Mesothelial cell of epicardium (in vitro differentiated cells): ENCODE measurements at places on chromosomes 7 and 10. TPM values are rescaled to one million over a fixed set of nuclear protein-coding genes. Genes with fewer than 3 reads are reported as not detected.

Gene GPR37
- 4.7 to 5.0 TPM (median 4.8 TPM) in 3 replicates for total RNA-seq

Gene POLR3A
- total RNA-seq: 23.7 to 24.5 TPM (median 23.9 TPM) in 3 replicates

Gene ADAM12
- total RNA-seq: 10.1 to 13.4 TPM (median 13.3 TPM) in 3 replicates

Gene IDI2
- total RNA-seq: not detected in 3 replicates

Gene NUTM2D
- total RNA-seq: 10.1 to 11.2 TPM (median 11.0 TPM) in 3 replicates

Gene NOS3
- total RNA-seq: 6.0 to 7.8 TPM (median 6.6 TPM) in 3 replicates

Gene MBL2
- total RNA-seq: not detected in 3 replicates

Gene MMRN2
- 6.5 to 9.8 TPM (median 7.2 TPM) in 3 replicates for total RNA-seq

Gene NSUN6
- total RNA-seq: 21.9 to 25.1 TPM (median 22.2 TPM) in 3 replicates

Gene ARPC1B
- total RNA-seq: 30.0 to 35.3 TPM (median 32.5 TPM) in 3 replicates

Gene OPN4
- total RNA-seq: not detected in 3 replicates

Gene BMPER
- total RNA-seq: 1.7 to 3.0 TPM (median 2.1 TPM) in 3 replicates

Gene DDX56
- total RNA-seq: 89.0 to 104 TPM (median 96.8 TPM) in 3 replicates

Gene MYPN
- total RNA-seq: not detected in 3 replicates
